SW 1271 (cell line): ENCODE measurements at places on chromosomes 4 and X.

DNA sequence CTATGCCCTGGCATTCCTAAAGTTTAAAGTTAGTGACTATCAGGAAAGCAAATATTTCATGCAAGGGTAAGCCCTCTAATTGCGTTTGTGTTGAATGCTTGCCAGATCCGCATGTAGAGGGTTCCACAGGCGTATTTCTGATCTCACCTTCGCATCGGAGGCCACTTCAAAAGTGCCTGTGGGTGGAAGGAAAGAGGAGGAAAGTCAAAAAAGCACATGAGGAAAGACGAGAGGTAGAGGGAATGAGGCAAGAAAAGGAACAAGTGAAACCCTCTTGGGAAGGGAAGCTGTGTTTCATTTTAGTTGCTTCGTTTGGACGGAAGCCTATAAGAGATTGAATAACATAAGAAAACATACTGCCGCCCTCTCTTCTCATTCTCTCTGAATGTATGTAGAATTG is 628.8 kb downstream of the SPRY1 start:
- no peak for DNase-seq

- DNase-seq = no peak
Measured at GRCh38 chr4:120052856-120053255, 13.8 kb downstream of the MAD2L1 start.

GRCh38 chrX:71489540-71489939 is 43.4 kb upstream of the OGT start:
- DNase-seq = no peak

DNA sequence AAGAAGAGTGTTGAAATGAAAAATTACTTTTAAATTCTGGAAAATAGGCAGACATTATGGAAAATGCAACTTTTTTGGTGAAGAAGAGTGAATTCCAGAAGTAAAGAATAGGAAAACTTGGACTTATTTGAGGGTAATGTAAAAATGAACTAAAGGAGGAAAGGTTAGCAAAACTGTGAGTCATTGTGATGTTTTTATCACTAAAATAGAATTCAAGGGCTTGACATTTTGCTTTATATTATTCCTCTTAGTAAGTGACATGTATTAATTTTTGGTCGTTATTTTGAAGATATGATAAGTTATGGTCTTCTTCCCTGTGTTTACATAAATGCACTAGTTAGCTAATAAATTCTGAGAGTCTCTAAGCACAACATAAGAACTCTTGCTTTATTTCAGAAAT is 390.9 kb downstream of the FAT4 start:
- no peak for DNase-seq

DNA sequence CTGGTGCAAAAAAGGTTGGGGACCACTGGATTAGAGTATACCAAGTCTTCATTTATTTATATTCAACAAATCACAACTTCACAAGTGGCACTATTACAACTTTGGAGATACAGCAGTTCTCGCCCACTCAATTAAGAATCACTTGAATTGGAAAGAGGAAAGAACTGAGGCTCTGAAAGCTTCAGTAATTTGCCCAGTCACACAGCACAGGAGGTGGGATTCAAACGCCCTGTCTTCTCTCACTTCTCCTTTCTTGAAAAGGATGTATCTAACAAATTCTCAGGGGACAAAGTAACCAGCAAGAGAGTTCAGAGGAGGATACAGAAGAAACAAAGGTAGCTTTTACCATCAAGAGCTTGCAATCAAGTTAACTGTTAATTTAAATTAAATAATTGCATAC is 12.4 kb downstream of the SMIM14 start:
- DNase-seq = no peak

DNA sequence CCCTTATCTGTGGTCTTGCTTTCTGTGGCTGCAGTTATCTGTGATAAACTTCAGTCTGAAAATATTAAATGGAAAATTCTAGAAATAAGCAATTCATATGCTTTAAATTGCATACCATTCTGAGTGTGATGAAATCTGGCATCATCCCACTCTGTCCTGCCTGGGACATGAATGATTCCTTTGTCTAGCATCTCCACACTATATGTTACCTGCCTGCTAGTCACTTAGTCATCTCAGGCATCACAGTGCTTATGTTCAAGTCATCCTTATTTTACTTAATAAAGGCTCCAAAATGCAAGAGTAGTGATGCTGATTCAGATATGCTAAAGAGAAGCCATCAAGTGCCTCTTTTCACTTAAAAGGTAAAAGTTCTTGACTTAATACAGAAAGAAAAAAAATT is 14.3 kb upstream of the RAB9B start:
- no peak for DNase-seq
